SHP77 (cell line): ENCODE measurements at places on chromosomes 6 and 20.

- DNase-seq = no peak
Measured at GRCh38 chr20:15359056-15359455, 1021.6 kb upstream of the FLRT3 start.

DNA sequence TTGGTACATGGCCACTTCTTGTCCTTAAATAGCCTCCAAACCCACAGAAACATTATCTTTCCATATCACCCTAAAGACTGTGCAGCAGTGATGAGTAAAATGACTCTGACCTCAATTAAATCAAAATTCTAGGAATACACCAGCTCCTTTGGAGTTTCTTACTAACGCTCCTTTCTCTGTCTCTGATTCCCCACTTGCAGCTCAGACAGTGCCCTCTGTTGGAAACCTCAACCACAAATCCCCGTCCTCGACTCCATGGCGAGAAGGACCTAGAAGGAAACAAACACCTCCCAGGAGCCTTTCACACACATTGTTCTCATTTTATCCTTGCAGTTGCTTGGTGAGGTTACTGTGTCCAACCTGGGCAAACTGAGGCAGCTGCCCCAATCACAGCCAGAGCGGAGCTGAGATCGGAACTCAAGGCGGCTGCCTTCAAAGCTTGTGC is 17.7 kb upstream of the PARD6B start:
- DNase-seq = no peak

- DNase-seq = no peak
Measured at GRCh38 chr6:48110436-48111142, 408 bp downstream of the PTCHD4 start.

DNA sequence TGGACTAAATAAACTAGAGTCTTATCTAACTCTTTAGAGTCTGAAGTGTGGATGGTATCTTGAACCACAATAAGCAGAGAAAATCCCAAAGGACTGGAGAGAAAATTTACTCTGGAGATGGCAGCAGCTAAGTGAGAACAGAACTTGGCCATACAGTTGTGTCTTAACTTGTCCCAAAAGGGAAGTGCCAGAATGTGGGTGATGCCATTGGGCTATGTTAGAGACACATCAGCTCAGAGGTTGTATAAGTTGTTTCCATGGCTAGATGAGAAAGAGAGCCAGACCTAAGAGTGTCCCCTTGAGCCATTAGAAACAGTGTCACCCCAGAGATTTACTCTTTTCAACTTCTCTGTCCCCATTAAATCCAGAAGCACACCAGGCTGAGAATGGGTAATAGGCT is 36.2 kb downstream of the FOXO3 start:
- DNase-seq = no peak

- no peak for DNase-seq
Measured at GRCh38 chr20:31484001-31484400, 8.9 kb downstream of the REM1 start.

GRCh38 chr6:138772596-138773176 is 883 bp upstream of the CCDC28A start:
- DNase-seq = peak; percentile 53

DNA sequence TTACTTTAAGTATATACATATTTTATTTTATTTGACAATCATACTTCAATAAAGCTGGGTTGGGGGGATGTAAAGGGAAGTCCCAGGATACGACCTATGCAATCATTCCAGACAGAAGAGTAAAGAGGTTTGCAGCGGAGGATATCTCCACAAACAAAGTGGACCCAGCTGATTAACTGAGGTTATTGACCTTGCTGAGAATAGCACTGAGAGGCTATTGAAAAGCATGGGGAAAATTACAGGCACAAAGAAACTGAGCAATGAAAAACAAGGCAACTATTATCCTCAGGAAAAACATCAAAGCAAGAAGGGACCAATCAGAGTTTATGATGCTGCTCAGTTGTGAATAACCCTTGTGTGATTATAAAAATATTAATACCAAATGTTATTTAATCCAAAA is 32.6 kb downstream of the SERPINB1 start:
- DNase-seq = no peak

GRCh38 chr20:39245685-39246311 is 283.7 kb downstream of the DHX35 start:
- DNase-seq = no peak

GRCh38 chr6:47000842-47001241 is 41.3 kb downstream of the ADGRF1 start:
- DNase-seq = peak; percentile 48

GRCh38 chr6:37201726-37202125 is 31.8 kb downstream of the PIM1 start:
- DNase-seq = no peak

DNA sequence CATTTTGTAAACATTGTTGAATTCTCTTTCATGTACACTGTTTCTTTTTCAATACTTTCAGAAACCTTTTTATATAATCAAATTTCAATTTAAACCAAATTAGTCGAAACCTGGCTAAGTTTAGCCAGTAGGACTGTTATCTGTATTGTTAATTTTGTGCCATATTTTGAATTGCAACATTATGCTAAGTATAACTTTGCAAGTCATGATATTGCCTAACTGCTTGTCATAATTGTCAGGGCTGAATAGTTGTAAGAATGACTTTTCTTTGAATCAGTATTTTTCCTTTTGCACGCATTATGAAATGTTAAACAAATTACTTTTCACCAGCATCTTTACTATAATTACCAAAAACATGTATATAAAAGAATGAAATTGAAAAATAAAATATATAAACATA is 82.7 kb downstream of the SAMD3 start:
- no peak for DNase-seq

DNA sequence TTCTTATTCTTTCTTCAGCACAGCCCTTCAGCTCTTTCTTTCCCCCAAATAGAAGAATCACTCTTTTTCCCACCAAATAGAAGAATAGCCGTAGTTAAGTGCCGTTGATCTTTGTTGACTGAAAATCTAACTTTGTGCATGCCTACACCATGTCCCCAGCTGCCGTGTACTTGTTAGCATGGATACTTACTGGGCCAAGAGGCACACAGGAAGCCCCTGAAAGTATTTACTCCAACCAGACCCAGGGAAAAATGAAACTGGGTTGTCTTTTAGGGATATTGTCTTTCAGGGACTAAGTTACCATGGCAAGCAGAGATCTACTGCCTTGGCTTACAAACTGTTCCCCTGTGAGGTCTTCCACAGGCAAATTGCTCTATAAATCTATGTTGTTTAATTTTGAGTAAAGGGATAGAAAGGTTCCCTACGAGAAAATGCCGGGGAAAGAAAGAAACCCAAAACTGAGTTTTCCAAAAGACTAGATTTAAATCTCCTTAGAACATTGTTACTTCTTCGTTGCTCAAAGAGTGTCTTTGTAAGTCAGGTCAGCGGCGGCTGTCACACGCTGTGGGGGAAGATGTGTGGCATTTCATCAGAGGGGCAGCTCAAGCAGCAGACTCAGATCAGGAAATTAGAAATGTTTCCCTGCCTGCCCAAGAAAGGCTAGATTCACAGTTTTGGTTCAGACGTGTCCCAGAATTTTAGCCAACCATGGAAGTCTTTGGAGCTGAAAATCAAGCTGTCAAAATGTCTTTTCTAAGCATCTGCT is 188.2 kb upstream of the PRND start:
- no peak for DNase-seq

GRCh38 chr20:59958123-59958522 is at the start of gene CDH26:
Gene CDH26, plus strand, starts transcription at chr20:59958423. Its CDS starts 304 bp downstream, at chr20:59958727.
- no peak for DNase-seq

GRCh38 chr6:39092124-39092523 is 22.9 kb downstream of the SAYSD1 start:
- no peak for DNase-seq

GRCh38 chr6:20661721-20662120 is 127.5 kb downstream of the CDKAL1 start:
- DNase-seq = no peak

GRCh38 chr6:74671558-74672025 is 534.3 kb downstream of the COL12A1 start:
- no peak for DNase-seq

- DNase-seq = no peak
Measured at GRCh38 chr6:133408543-133408942, 167.4 kb downstream of the EYA4 start.

DNA sequence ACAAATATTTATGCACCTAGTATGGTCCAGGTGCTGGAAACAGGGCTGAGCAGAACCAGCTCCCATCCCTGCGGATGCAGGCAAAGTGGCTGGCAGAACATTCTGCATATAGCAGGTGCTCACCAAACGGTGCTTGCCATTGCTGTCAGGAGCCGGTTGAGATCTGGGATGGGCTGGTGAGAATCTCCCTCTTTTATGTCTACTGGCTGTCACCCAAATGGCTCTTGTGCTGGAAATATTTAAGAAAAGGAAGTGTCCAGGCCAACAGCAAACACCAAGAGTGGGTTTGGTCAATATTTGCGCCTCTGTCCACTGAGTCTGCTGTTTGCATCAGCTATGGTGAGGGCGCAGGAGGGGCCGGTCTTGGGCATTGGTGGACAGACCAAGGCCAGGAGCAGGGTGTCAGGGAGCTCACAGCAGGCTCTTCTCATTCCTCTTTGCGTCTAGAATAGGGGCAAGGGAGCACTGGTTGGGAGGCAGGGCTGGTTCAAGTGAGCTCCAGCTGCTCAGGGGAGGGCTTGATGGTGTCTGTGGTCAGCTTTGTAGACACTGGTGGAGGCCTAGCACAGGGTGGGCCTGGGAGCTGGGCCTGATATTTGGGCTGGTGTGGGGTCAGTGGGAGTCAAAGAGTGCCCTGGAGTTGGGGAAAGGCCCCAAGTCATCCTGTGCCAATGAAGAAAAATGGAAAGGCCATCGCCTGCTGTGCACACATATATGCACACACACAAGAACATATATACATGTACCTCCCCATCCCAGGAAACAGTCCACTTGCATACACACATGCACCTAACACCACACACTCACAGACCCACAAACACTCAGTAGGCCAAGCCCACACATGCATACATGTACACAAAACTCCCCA is 1.4 kb upstream of the BPIFB2 start:
- no peak for DNase-seq

DNA sequence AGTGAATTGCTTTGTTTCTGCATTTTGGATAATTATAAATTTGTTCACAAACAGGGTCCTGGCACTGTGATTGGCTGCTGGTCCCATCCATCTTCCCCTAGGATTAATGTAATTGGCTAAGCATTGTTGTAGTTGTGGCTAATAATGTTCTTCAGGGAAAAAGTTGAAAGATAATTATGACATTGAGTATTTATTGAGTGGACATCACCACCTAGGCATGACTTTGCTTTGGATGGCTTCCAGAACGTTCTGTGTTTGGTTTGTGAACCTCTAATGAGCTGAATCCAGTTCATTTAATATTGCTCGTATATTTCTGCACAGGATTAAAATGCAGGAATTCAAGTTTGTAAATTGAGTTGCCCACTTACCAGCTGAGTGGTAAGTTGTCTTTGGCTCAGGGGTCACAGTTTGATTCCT is 55.1 kb downstream of the ARID1B start:
- peak; percentile 65 for DNase-seq

DNA sequence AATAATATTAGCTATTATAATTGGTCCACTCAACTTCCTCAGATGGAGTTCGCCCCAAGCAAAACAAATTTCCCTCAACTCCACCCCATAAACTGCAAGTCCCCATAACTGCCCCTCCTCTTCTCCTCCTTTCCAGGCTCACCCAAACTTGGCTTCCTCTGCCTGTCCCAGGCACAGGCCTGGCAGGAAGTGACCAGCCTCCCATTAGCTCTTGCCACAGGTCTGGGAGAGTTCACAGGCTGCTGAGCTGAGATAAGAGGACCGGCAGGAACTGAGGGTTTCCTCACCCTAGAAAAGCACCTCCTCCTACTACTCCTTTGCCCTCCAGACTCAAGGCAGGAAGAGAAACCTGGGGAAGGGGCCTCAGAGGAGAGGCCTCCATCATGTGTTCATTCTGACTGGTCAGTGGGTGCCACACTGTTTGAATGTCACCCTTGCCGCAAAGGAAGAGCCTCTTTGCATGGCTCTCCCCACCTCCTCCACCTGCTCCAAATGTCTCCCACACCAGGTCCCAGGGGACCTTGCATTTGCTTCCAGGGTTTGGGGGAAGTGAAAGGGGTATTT is 24.5 kb upstream of the SMIM29 start:
- DNase-seq = no peak

DNA sequence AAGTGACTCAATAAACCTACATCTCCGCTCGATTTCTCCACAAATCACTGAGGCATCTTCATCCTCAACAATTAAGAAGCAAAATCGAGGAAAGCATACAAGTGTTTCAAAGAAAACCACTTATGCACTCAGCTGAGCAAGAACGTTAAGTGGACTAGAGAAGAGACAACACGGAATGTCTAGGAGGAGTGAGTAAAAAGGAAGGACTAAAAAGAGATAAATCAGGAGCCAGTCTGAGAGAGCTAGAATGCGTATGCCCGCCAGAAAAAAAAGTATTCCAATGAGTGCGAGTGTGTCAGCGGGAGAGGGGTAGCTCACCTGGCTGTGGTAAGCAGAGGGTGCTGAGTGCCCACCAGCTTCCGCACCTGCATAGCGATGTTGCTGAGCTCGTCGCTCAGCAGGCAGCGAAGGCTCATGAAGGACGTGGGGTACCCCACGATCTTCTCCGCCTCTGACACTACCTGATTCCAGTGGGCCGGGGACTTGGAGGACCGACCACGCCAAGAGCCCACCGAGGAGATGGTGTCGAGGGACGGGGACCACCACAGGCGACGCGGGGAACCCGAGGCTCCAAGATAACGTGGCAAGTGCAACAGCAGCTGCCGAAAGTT is 587 bp downstream of the PDSS2 start:
- DNase-seq = no peak

DNA sequence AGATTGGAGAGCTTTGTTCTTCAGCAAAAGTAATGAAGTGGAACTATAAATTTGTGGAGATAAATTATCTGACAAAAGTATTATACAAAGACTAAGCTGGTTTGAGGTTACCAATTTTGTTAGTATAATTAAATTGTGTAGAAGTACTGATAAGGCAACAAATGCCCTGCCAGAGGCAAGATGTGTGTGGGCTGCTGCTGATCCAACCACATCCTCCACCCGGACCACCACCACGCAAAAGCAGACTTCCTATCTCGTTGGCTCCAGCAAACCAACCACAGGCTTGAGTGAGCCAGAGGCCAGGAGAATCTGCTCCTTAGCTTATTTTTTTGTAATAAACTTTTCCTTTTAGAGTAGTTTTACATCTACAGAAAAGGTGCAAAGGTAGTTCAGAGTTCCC is 1.1 kb upstream of the MYLK4 start:
- no peak for DNase-seq

DNA sequence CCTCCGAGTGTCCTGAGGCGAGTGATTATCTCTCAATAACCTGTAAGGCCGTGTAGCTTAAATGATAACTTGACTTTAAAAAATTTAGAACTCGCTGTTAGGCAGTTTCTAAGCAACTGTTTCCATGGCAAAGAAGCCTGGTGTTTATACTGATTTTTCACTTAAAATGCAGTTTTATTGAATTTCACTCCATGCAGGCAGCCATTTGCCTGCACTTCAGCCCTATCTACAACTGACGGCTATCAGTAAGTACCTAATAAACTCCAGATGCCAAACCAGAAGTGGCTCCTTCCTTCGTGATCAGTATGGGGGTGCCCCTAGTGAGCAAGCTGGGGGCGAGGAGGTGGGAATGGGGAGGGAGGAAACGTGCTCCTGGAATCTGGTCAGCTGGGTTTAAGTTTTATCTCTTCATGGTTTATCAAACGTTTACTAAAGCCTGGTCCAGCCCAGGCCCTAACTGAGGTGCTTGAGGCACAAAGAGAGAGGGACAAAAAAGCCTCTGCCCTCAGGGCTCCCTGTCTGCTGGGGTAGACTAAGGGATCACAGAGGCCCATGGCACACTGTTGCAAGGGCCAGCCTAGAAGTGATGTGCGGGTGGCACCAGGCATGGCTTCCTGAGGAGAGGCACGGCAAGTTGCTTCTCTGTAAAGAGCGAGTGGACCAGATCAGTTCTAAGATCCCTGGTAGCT is 45.5 kb downstream of the TTI1 start:
- DNase-seq = no peak
